ENCODE measurements at places on chromosomes 12 and 14.

- no peak for DNase-seq
Observed at GRCh38 chr12:15966426-15966825, 55.3 kb downstream of the DERA start.

- DNase-seq = no peak
Observed at GRCh38 chr14:95261616-95262510, 57.8 kb downstream of the CLMN start.

DNA sequence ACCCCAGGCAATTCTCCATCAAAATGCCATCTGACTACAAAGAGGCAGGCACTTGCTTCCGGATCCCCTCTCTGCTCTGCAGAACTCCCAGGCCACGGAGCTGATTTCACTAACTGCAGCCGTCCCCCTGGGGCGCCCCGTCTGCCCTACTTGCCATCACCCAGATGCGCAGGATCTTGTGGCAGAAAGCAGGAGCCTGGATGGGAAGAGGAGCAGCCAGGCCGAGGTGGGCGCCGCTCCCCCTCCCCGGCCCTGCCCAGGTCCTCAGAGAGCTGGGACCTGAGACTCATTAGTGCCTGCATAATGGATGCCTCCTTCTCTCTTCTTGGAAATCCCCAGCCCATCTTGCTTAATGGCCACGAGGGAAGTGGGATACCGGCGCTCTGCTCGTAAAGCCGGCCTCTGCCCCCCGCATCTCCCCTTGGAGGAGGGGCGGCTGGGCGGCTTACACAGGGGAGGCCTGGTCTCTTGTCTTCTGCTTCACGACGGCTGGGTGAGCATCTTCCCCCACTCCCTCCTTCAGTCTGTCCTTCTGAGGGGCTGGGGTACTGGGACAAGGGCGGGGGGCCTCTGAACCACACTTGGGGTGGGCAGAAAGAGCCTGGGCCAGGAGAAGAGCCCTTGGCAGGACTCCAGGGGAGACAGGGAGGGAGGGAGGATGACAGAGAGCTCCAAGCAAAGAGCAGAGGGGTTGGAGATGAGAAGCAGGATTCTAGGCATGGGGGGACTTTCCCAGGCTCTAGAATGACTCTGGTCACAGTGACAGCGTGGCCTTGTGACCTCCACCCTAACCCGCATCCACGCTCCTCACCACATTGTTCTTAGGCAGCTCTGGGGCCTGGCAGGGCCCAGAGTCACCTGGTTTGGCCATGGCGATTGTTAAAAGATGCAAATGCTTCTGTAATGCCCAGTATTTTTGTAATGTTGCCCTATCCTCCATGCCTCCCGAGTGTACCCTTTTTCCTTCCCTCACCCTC lies 19.4 kb upstream of the EML1 start:
- DNase-seq = no peak

DNA sequence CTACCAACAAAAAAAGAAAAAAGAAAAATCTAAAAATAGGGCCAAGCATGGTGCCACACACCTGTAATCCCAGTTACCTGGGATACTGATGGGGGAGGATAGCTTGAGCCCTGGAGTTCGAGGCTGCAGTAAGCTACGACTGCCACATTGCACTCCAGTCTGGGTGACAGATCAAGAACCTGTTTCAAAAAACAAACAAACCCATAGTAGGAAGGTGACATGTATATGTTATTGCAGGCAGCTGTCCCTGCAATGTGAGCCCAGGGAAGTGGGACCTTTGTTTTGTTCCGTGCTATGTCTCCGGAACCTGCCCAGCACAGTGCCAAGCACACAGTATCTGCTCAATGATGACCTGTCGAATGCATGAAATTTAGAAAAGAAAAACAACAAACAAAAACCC lies 37.2 kb upstream of the YY1 start:
- DNase-seq = no peak

GRCh38 chr14:35384455-35385041 lies 20.0 kb downstream of the NFKBIA start:
- DNase-seq = no peak

GRCh38 chr14:97264516-97265230 lies 467.5 kb downstream of the VRK1 start:
- no peak for DNase-seq

- no peak for DNase-seq
Observed at GRCh38 chr12:52185400-52185967, 6.3 kb downstream of the KRT80 start.

DNA sequence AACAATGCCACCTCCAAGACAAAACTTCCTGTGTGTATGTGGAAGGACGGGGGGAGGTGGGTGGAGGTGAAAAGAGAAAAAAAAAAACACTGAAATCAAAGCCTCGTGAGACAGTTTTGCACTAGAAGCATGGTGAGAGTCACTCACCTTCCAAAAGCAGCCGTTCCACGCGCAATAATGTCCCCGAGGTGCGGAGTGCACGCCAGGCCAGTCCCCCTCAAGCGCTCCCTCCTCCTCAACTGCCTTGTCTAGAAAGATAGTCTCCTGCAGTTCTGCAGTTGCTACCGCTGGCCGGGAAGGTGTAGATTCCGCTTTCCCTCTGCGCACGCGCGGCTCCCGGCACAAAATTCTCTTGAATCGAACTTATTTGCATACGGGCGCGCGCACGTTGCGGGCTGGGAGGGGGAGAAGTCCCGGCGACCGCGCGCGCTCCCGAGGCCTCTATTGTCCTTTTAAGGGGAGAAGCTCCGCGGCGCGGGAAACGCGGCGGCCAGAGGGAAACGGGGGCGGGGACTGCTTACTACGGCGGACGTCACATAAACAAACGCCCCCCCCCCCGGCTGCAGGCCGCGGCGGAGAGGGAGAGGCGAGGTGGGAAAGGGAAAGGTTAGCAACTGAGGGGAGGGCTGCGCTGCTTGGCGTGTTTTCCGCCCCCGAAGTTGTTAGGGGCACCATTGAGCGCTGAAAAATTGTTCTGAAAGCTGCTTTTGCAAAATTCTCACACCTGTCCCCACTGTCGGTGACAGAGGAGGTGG lies at the start of gene SINHCAF:
SINHCAF (minus strand) TSS at position 274 of the 755 bp plus-strand sequence. CDS start 27,946 bp downstream, outside the sequence.
- peak; percentile 98 for DNase-seq

- DNase-seq = no peak
Observed at GRCh38 chr14:56482310-56482911, 97.2 kb upstream of the TMEM260 start.

DNA sequence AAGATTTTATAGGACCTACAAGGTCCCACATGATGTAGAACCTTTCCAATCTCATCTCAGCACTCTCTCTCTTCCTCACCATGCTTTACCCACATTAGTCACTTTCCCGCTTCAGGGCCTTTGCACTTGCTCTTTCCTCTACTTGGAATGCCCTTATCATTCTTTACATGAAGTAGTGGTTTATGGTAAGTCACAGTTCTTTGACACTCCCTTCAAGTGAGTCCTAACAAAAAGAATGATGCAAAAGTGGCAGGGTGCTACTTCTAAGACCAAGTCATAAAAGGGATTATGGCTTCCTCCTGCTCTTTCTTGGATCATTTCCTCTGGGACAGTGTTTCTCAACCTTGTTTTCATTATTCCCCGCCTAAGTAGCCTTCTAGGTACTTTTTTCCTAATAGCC lies 13.1 kb downstream of the TMBIM4 start:
- no peak for DNase-seq

- no peak for DNase-seq
Observed at GRCh38 chr12:47711448-47711847, 5.6 kb upstream of the RPAP3 start.

DNA sequence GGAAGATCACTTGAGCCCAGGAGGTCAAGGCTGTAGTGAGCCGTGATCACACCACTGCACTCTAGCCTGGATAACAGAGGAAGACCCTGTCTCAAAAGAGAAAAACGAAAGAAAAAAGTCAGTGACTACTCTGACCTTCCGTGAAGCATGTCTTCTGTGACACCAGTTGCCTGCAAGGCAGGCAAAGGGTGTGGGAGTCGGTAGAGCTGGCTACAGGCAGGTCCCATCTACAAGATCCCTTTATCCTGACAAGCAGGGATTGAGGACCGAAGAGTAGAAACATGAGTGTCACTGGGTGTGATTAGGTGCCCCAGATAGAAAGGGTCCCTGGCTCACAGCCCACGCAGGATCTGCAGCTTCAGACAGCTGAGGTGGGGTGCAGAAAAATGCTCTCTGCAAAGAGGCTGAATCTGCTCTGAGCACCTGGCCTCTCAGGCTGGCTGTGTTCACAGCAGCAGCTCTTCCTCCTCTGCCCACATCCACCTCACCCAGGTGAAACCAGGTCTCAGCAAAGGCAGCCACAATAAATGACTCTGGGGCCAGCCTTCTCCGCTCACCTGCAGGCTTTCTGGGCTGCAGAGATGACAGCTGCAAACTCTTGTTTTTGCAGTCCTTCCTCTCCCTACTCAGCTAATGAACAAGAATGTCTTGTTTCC lies 28.6 kb upstream of the HSP90B1 start:
- DNase-seq = no peak

DNA sequence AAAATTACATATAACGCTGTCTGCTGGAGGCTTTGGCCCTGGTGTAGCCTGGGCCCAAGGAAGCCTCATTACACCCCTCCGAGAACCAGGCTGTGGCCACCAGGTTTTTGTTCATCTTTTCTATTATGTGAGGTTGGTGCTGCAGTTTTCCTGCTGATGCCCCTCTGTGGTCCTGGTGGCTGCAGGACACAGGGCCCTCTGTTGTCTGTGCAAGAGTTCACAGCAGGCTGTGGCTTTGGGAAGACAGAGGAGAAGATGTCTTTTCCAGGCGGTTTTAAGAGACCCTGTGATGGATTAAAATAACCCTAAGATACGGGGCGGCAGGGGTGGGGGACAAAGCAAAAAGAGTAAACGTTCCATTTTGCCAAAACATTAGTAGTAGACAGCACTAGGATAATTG lies 121.5 kb downstream of the ADGRD1 start:
- no peak for DNase-seq

- DNase-seq = no peak
Observed at GRCh38 chr12:24776861-24777260, 172.0 kb downstream of the BCAT1 start.

DNA sequence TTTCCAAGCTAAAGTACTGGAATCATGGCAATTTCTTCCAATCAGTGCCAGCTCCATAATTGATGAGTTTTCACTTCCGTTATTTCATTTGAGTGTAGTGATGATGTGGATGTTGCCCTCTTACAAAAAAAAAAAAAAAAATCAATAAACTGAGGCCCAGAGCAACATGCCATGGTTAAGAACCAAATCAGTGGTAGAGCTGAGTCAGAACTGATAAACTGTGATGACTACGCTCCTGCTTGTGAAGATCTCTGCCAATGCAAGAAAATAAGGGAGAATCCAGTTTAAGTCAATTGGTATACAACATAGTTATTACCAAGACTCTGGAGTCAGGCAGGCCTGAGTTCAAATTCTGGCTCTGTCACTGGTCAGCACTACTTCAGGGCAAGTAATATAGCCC lies 102.7 kb downstream of the GPR135 start:
- no peak for DNase-seq

DNA sequence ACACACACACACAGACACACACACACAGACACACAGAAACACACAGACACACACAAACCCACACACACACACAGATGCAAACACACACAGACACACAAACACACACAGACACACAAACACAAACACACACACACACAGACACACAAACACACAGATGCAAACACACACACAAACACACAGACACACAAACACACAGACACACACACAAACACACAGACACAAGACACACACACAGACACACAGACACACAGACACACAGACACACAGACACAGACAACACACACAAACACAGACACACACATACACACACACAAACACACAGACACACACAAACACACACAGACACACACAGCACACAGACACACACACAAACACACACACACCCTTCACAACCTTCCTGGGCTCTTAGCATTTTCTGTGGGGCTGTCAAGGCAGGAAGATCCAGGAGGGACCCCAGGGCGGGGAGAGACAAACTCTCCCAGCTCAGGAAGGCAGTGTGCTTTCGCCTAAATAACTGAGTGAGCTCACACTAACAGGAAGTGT lies 24.2 kb upstream of the INF2 start:
- DNase-seq = no peak

DNA sequence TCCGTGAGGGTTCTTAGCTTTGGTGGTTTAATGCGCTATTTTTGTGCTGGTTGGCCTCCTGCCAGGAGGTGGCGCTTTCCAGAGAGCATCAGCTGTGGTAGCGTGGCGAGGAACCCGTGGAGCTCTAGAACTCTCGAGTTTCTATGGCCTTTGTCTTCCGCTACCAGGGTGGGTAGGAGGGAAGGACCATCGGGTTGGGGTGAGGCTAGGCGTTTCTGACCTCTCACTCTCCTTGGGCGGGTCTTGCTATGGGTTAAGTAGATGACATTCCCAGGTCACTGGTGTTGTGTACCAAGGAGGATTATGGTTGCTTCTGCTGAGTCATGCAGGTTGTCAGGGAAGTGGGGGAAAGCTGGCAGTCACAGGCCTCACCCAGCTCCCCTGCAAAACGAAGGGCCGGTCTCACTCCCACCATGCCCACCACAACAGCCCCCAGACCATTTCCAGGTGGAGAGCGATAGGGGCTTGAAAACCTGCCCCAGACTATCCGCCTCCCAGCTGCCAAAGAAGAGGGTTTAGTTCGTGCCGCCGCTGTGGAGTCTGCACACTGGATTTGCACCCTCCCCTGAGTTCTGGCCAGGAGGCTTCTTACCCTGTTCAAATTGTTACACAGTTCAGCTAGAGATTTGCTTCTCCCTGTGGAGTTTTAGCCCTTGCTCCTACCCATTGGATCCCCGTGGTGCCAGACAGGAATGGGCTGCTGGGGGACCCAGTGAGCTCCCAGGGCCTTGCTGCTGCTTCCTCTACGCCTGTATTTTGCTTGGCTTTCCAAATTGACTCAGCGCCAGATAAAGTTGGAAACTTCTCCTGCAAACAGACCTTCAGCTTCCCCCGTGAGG lies 21.9 kb downstream of the RNFT2 start:
- DNase-seq = no peak

DNA sequence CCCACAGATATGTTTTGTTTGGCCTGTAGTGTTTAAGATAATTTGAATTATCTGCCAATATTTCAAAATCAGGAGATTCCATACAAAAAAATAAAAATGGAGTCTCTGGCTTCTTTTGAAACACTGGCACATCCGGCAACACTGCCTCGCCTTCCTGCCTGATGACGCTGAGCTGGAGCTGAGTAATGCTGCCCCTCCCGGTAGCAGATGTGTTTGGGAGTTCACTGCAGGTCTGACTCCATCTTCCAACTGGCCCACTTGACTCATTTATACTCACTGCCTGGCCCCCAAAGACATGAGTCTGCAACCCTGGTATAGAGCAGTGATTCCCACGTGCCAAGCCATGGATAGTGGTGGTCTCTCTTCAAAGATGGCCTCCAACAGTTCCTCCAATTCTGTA lies 7.4 kb downstream of the CIT start:
- DNase-seq = peak; percentile 74

- DNase-seq = no peak
Observed at GRCh38 chr14:68174446-68174845, 354.9 kb downstream of the RAD51B start.

- peak; percentile 69 for DNase-seq
Observed at GRCh38 chr14:29236848-29237247, 470.3 kb downstream of the FOXG1 start.

- no peak for DNase-seq
Observed at GRCh38 chr12:53937099-53937498, 1.5 kb upstream of the HOXC13 start.

DNA sequence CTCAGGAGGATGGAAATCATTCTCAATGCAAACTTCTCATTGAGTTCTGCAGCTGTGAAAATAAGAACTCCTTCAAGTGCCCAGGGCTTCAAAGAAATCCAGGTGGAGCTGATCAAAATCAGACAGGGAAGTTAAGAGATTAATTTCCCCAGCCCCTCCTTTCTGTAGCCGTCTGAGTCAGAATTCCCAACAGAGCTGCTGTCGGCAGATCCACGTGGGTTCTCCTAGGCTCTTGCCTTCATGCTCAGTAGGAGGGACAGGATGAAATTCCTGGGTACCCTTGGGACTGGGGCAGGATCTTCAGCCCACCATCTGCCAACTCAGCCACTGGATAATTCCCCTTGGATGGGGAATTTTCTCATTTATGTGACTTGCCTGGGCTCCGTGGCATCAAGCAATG lies 13.3 kb downstream of the TGFB3 start:
- DNase-seq = peak; percentile 34
